ENCODE measurements at places on chromosomes 4 and X.
A peak's percentile ranks its signal among the peaks of the same experiment; 100 is the strongest.

GRCh38 chr4:80438016-80438415 lies 102.5 kb downstream of the CFAP299 start:
- no peak for DNase-seq
- no peaks in the 10 kb centered on the region for H3K27me3 ChIP-seq
- H3K4me3 ChIP-seq: no peak overlapping the region
- H3K4me1 ChIP-seq: no peaks in the 10 kb centered on the region
- no peaks in the 10 kb centered on the region for H3K36me3 ChIP-seq

DNA sequence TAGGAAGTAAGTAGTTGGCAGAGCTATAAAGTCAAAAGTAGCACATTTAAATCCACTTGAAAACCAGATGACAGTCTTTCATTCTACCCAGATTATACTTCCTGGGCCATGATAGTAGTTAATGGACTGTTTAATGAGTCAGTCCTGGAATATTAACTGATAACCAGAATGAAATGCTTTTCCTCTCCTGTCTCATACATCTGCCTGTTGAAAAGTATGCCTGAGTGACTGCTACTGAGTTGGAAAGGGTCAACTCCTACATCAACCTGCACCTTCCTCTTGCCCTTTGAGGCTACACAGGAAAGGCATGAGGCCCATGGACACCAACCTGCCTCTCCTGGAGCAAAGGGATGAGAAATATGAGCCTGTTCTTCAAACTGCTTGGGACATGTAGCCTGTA lies 36.0 kb upstream of the COX7B2 start:
- H3K4me3 ChIP-seq: no peak overlapping the region
- no peaks in the 10 kb centered on the region for H3K36me3 ChIP-seq
- H3K27me3 ChIP-seq: no peaks in the 10 kb centered on the region
- no peak for DNase-seq

DNA sequence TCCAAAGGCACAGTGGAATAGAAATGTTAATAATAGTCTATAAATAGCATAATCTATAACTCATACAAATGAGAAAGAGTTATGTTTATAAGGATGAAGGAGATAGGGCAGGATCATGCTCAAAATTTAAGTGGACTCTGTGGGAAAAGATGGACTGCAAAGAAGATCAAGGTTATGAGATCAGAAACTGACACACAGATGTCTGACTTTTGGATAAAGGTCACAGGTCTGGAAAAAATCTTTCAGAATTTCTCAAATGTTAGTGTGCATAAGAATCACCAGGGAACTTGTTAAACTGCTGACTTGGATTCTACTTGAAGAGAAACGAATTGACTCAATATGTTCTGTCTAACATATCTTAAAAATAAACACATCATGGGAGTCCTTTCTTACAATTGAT lies 104.1 kb downstream of the FSTL5 start:
- H3K27me3 ChIP-seq: no peaks in the 10 kb centered on the region
- H3K4me1 ChIP-seq: no peaks in the 10 kb centered on the region
- H3K27ac ChIP-seq: no peak overlapping the region
- DNase-seq: no peak
- H3K36me3 ChIP-seq: no peaks in the 10 kb centered on the region

DNA sequence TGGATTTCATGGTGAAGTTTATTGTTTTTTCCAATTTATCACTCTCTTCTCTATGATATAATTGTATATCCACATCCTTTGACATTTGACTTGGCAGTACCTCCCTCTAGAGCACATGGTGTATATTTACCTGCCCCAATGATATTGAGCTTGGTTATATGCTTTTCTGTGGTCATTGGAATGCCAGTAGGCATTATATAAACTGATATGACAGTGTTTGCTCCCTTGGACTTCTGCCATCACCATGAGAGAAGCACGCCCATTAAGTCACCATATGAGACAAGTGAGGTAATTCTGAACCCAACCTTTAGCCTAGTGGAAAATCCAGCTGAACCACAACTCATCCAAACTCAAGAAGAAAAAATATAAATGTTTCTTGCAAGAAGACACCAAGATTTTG lies 2761.5 kb downstream of the ARAP2 start:
- H3K27me3 ChIP-seq: no peaks in the 10 kb centered on the region
- H3K4me3 ChIP-seq: no peak overlapping the region
- no peaks in the 10 kb centered on the region for H3K4me1 ChIP-seq
- H3K36me3 ChIP-seq: no peaks in the 10 kb centered on the region

- H3K27me3 ChIP-seq: no peaks in the 10 kb centered on the region
- no peaks in the 10 kb centered on the region for H3K36me3 ChIP-seq
- no peak overlapping the region for H3K27ac ChIP-seq
- no peak overlapping the region for H3K4me3 ChIP-seq
These were observed 76.9 kb upstream of the EXOC1L start for GRCh38 chr4:55742655-55743202.

DNA sequence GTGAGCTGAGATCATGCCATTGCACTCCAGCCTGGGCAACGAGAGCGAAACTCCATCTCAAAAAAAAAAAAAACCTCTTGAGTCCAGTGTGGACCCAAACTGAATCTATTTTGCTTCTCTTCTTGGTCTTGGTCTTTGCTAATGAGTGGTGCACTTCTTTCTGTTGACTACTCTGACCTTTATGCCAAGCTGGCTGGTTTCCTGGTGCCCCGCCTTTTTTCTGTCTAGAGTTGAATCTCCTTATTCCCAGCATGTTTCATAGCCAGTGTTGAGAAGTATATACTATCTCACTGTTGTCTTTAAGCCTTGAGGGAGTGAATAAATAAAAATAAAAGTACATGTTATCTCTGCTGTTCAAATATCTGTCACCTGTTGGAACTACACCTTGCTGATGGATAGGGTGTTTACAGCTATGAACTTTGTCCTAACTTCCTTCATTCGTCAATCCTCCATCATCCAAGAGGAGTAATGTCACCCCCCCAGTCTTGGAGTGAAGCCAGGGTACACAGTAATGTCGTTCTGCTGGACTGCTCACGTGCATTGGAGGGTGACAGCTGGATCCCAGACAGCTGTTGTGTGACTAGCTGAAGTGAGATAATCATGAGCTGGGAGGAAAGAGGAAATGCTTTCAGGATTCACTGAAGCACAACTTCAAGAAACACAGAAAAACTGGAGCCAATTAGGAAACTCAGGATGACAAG lies 99.3 kb upstream of the PRKG2 start:
- no peaks in the 10 kb centered on the region for H3K27me3 ChIP-seq
- no peaks in the 10 kb centered on the region for H3K4me1 ChIP-seq
- DNase-seq: peak; percentile 87
- H3K36me3 ChIP-seq: no peaks in the 10 kb centered on the region
- no peak overlapping the region for H3K4me3 ChIP-seq
- peak overlapping the region; percentile 87 for H3K27ac ChIP-seq

- H3K27ac ChIP-seq: no peak overlapping the region
- no peaks in the 10 kb centered on the region for H3K36me3 ChIP-seq
- no peaks in the 10 kb centered on the region for H3K4me1 ChIP-seq
These were observed 68.4 kb downstream of the PSAPL1 start for GRCh38 chr4:7366180-7366945.

DNA sequence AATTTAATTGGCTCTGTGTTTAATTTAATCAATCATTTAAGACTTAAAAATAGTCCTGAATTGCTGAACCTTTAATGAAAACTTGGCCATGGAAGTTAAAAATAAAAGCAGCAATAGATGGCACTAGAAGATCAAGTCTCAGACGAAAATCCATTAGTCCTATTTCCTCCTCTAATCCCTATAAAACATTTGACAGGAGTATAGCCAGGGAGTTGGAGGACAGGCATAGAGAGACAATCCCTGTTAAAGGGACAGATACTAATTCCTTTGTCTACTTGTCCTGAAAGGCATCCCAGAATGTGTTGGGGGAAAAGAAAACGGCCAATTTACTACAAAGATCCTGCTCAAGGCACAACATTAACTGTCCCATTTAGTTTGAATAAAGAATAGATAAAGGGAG lies 276.3 kb upstream of the TACR3 start:
- H3K27me3 ChIP-seq: no peaks in the 10 kb centered on the region
- H3K27ac ChIP-seq: no peak overlapping the region
- no peaks in the 10 kb centered on the region for H3K4me1 ChIP-seq
- H3K4me3 ChIP-seq: no peak overlapping the region

DNA sequence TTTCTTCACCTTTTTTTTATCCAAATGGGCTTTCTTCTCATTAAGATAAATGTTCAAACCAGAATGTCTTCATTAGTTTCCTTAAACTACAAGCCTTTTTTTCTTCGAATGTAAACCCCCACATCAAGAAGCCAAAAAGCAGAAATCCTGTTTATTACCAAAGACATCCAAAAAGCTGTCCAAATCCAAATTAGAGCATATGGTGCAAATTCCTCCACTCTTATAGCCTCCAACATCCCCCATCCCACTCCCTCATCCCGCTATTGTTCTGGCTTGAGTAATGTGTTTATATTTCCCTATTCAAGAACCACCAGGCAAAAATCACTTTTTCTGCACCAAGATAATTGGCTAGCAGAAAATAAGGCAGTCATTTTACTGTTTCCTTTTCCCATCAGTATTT lies 315.1 kb upstream of the ADGRL3 start:
- DNase-seq: no peak
- no peaks in the 10 kb centered on the region for H3K4me1 ChIP-seq
- no peak overlapping the region for H3K27ac ChIP-seq
- no peak overlapping the region for H3K4me3 ChIP-seq

DNA sequence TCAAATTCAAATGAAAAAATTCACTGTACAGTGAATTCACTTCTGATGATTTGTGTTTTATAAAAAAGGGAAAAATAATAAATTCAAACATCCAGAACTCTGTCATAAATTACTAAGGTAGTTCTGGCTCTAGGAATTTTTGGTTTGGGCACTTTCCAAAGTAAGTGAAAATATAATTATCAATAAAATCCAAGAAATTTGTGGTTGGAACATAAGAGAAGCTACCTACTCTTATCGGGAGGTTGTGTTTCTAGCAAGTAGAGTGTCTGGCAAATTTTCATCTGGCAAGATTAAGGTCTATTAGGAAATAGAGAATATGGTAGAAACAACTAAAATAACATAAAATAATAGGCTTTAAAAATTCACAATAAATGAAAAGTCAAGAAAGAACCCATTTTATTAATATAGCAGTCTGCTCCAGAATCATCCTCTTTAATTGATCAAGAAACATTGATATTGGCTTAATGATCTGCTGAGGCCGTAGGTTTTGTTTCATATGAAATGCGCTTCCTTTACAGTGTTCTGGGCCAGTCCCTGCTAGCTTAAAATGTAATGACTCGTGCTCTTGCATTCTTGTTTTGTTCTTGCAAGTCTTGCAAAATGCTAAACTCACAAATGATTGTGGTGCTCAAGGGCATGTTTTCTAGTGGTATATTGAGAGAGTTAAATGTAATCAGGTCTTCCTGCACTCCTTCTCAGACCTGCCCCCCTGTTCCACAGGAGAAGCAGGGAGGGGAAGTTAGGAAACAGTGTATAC lies 331.4 kb downstream of the RAPGEF2 start:
- H3K4me1 ChIP-seq: no peaks in the 10 kb centered on the region
- H3K27me3 ChIP-seq: no peaks in the 10 kb centered on the region
- no peaks in the 10 kb centered on the region for H3K36me3 ChIP-seq
- no peak overlapping the region for H3K4me3 ChIP-seq
- DNase-seq: no peak

- H3K36me3 ChIP-seq: no peaks in the 10 kb centered on the region
- no peak overlapping the region for H3K4me3 ChIP-seq
- no peak for DNase-seq
- no peak overlapping the region for H3K27ac ChIP-seq
These were observed 28.8 kb upstream of the PCSK1N start for GRCh38 chrX:48864210-48864609.

DNA sequence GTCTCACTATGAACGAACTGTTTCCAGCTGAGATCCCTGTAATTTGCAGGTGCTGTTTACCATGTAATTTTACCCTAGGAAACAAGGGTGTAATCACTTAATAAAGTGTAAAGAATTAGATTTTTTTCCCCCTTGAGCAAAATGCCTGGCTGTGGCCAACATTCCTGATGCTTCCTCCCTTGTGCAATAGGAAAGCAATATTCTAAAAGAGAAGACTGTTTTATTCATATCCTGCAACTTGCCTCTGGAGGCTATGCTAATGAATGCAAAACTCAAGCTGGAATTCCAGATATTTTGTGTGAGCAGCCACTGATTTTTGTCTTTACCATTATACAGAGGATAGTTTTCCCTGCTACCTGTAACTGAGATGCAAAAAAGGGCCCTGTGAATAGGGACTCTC lies 98.0 kb downstream of the AWAT2 start:
- no peak overlapping the region for H3K4me3 ChIP-seq
- H3K27me3 ChIP-seq: no peaks in the 10 kb centered on the region
- DNase-seq: no peak
- no peaks in the 10 kb centered on the region for H3K4me1 ChIP-seq
- H3K36me3 ChIP-seq: no peaks in the 10 kb centered on the region

GRCh38 chr4:184782731-184783373 lies 42.9 kb downstream of the ACSL1 start:
- H3K36me3 ChIP-seq: no peaks in the 10 kb centered on the region
- H3K27me3 ChIP-seq: no peaks in the 10 kb centered on the region
- no peaks in the 10 kb centered on the region for H3K4me1 ChIP-seq
- DNase-seq: no peak
- no peak overlapping the region for H3K4me3 ChIP-seq

- H3K36me3 ChIP-seq: no peaks in the 10 kb centered on the region
- DNase-seq: no peak
- H3K4me3 ChIP-seq: no peak overlapping the region
- no peak overlapping the region for H3K27ac ChIP-seq
- H3K27me3 ChIP-seq: no peaks in the 10 kb centered on the region
These were observed 73.9 kb downstream of the IRF2 start for GRCh38 chr4:184400375-184400870.

DNA sequence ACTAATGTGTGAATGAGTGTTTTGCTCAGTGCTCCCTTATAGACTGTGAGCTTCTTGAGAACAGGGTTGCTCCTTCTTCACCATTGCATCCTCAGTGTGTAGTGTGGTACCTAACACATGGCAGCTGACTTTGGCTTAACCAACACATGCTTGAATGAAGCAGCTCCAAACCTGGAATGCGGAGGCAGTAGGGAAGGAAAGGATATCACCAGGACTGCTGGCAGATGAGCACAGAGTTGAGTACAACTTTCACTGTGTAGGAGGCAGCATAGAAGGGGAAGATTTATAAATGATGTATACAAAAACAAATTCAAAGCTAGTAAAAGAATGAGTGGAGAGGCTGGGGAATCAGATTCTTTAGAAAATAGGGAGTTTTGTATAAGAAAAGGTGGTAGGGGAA lies 174.3 kb downstream of the SLIT2 start:
- H3K27me3 ChIP-seq: no peaks in the 10 kb centered on the region
- H3K27ac ChIP-seq: no peak overlapping the region
- H3K4me3 ChIP-seq: no peak overlapping the region
- no peaks in the 10 kb centered on the region for H3K36me3 ChIP-seq
- DNase-seq: no peak
- no peaks in the 10 kb centered on the region for H3K4me1 ChIP-seq

DNA sequence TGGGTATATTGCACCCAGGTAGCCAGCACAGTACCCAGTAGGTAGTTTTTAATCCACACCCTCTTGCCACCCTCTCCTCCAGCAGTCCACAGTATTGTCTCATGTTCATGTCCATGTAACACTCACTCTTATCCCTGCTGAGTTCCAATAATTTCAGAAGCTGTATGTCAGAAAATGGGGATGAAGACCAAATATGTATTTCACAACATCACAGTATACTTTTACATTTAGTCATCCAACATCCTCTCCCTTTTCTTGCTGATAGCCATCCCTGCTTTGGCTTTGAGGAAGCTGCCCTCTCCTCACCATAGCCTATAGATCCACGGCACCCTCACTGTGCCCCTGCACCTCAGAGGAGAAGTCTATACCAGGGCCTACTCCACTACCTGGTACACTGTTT lies 126.0 kb upstream of the LDB2 start:
- H3K27me3 ChIP-seq: no peaks in the 10 kb centered on the region
- H3K27ac ChIP-seq: no peak overlapping the region
- H3K4me1 ChIP-seq: no peaks in the 10 kb centered on the region
- no peaks in the 10 kb centered on the region for H3K36me3 ChIP-seq

- peaks cover 18% of the 10 kb centered on the region for H3K4me1 ChIP-seq
- peak overlapping the region; percentile 66 for H3K27ac ChIP-seq
- no peaks in the 10 kb centered on the region for H3K36me3 ChIP-seq
- peak; percentile 50 for DNase-seq
- H3K4me3 ChIP-seq: peak overlapping the region; percentile 78
These were observed 582 bp downstream of the NAA10 start for GRCh38 chrX:153934148-153934761.
